ENCODE measurements at places on chromosomes 16 and 17.
A peak's percentile ranks its signal among the peaks of the same experiment; 100 is the strongest.

GRCh38 chr16:57133886-57134285 is 41.5 kb downstream of the CPNE2 start:
- DNase-seq = no peak

- DNase-seq = no peak
Measured at GRCh38 chr16:84566545-84567257, 51.2 kb downstream of the COTL1 start.

DNA sequence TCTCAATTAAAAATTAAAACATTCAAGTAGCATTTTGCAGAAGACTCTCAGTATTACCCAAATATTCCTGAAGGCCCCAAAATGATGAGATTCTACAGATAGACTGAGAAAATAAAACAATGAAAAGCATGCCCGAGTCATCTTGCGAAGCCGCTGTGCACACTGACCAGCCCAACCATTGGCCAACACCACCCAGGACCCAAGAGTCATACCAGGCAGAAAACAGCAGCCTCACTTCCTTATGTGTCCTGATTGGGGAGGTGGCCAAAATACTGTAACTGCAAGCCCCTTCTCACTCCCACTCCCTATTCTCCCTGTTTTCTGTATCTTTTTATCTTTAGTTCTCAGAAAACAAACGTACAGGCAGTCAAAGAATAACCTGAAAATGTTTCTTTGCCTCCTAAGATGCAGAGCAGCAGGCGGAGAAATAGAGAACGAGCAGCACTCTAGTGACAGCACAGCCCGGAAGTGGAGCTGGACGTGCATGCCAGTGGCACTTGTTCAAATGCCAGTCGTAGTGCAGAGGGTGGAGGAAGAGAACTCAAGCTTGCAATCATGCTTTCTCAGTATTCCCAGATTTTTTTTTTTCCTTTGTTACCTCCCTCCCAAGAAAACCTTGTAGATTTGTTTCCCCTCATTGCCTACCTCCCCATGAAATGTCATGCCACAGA is 182.3 kb upstream of the SOX9 start:
- no peak for DNase-seq

DNA sequence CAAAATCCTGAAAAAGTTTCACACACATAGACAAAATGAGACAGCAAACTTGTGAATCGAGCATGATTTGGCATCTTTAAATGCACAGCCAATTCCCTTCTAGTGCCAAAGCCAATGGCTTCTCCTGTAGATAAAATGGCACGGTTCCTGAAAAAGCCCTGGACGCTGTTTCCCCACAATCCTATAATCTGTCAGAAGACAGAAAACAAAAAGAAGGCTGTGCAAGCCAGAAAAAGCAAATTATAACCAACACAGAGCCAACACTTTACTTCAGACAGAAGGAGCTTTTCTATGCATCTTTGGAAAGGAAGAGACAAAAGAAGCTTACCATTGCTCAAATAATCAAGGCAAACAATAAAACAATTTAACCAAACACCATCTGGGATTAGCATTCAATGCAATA is 23.8 kb downstream of the FAM222B start:
- no peak for DNase-seq

GRCh38 chr16:27097800-27098230 is 31.1 kb downstream of the C16orf82 start:
- no peak for DNase-seq

DNA sequence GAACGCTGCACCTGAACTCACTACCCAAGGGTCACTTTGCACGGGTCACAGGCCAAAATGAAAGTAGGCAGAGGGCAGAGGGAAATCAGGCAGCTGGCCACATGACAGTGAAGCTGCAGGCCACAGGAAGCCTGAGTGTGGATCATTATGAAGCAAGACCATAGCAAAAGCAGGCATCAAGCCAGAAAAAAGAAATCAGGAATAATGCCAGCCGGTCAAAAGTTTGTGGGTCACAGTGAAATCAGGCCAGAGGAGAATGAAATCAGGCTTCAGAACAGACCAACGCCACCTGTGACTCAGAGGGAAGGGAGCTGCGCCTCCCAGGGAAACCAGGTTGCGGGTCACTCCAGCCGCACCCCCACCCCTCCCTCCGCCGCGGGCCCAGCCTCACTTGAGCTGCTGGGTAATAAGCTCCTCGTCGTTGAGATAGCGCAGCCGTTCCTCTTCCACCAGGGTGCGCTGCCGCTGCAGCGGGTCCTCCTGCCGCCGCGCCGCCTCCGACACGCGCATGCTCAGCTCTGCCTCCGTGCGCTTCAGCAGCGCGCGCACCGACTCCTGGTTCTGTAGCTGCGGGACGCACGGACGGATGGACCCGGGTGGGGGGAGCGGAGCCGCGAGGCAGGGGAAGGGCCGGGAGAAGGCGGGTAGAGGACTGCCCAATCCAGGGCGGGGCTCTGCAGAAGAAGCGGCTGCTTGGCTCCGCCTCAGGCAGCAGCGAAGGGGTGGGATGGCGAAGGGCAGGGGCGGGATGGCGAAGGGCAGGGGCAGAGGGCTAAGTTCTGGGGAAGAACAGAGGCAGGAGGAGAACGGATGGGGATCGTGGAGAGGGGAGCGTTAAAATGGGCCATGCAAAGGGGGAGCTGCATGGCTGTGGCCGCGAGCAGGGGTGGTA is 47.7 kb downstream of the SRCIN1 start:
- DNase-seq = peak; percentile 79

- no peak for DNase-seq
Measured at GRCh38 chr17:50564916-50565315, 4.4 kb downstream of the CACNA1G start.

DNA sequence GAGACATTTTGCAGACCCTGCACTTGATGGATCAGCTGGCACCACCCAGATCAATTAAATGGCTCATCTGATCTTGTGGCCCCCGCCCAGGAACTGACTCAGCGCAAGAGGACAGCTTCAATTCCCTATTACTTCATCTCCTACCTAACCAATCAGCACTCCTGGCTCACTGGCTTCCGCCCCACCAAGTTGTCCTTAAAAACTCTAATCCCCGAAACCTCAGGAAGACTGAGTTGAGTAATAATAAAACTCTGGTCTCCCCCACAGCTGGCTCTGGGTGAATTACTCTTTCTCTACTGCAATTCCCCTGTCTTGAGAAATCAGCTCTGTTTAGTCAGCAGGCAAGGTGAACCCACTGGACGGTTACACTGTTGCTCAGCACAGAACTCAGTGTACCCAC is 23.6 kb downstream of the SPPL2C start:
- no peak for DNase-seq

GRCh38 chr16:11232852-11233726 is 22.9 kb downstream of the SOCS1 start:
- DNase-seq = peak; percentile 78

- no peak for DNase-seq
Measured at GRCh38 chr17:77295241-77295853, 154.6 kb downstream of the SEC14L1 start.

GRCh38 chr17:73393962-73394361 is 82.2 kb upstream of the CDC42EP4 start:
- no peak for DNase-seq

DNA sequence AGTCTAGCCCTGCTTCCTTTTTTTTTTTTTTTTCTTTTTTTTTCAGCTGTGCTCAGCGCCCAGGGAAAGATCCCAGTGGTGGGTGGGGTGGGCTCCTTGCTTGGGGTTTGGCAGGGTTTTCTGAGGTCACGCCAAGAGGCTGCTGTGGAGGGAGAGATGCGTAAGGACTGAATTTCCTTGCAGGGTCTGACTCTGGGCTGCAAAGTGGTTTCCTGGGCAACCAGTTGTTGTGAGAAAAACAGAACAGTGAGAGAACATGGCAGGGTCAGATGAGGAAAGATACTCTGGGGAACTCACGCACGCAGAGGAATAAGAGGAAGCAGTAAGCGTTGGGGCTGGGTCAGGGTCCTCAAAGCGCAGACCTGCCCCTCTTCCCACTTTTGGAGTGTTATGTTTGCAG is 119.5 kb downstream of the IRF8 start:
- DNase-seq = no peak

DNA sequence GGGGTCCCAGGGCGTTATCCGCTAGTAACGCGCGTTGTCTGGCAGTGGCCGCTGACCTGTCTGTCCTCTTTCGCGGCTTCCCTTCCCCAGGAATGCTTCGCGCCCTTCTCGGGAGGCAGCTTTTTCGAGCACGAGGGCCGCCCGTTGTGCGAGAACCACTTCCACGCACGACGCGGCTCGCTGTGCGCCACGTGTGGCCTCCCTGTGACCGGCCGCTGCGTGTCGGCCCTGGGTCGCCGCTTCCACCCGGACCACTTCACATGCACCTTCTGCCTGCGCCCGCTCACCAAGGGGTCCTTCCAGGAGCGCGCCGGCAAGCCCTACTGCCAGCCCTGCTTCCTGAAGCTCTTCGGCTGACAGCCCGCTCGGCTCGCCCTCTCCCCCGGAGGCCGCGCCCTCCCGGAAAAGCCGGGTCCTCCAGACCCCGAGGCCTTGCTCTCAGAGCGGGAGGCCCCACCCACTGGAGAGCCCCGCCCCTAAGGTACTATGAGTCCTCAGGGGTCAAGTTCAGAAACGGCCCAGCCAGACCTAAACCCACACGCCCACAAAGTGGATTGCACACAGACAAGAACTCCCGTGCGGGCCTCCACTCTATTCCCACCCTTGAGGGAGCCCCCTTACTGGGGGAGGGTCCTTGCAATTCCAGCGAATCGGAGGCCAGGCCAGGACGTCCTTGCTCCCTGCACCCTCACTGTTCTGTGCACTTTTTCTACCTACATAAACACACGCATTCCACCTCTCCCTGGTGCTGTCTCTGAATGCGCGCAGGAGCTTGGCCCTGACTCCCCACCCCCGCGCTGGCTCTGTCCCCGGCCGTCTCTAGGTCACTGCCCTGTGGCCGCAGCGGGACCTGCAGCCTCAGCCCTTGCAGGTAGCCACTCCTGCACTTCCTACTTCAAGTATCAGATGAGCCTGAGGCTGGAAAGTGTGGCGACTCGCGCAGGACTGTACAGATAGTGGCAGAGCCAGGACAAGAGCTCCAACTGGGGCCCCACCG is 5.4 kb upstream of the SLC5A2 start:
- peak; percentile 15 for DNase-seq

DNA sequence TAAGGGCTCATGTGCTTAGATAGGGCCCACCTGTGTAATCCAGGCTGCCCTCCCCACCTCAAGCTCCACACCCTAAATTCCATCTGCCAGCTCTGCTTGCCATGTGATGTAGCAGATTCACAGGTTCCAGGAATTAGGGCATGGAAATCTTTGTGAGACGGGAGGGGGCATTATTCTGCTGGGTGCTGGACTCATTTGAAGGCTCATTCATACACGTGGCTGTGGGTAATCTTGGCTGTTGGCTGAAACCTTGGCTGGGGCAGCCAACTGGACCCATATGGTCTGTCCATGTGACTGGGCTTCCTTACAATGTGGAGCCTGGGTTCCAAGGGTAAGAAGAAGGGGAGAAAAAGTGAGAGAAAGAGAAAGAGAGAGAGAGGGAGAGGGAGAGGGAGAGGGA is 115.1 kb downstream of the CYLD start:
- no peak for DNase-seq

DNA sequence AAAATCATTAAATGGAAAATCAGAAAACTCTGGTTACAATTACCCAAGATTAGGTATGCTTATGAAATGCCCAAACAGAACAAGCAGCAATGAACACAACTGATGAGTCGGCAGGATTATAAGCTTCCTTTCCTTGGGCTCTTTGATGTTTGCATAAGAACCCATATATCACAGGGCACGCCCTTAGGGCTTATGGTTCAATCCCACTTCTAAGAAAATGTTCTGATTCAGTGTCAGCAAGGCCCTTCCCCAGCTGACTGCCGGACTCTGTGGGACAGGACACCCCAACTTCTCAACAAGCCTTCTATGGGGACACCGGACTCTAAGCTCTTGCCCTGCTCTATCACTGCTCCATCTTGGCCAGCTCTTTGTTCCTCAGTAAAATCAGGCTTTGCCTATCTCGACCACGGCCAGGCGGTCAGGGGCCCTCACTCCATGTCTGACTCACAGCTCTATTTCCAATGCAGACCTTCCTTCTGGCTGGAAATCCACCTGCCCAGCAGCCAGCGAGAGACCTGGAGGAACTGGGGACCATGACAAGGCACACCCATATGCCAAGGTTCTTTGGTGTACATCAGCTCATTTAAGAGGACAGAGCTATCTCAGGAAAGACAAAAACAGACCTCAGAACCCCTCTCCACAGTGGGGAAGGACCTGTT is 26.8 kb downstream of the LITAFD start:
- no peak for DNase-seq

DNA sequence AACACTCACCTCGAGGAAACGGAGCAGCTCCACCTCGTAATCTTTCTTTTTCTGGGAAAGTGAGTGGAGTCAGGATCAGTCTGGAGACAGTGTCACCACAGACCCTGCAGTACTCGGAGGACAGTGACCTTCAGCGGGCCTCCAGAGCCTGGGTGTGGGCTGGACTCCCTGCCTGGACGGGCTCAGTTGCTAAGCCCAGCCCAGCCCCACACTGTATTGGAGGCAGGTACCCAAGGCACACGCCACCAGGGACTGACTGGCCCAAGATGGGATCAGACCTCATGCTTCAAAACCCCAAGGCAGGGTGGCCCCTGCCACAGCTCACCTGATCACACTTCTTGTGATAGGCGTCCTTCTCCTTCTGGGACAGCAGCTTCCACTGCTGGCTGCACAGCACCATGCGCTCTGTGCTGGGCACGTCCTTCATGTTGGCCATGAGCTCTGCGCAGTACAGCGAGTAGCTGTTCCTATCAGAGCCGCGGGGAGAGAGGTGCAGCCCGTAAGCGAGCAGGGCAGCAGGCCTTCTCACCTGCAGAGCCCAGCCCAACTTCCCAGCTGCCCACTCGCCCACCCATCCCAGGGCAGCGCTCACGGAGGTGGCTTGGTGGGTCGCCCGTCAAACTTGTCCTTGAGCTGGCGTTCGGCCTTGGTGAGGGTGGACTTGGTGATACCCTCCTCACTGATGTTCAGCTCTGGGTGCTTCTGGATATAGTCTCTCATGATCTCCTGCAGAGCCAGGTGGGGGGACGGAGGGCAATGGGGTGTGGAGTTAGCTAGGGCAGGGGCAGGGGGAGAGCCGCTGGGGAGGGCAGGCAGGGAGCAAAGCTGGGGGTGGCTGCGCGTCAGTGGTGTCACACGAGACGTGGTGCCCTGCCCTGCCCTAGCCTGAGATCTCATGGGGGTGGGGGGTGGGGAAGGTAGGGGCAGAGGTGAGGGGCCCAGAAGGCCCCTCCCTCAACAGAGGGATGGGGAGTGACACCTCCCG is 7.9 kb downstream of the UBTF start:
- no peak for DNase-seq
